ENCODE measurements at places on chromosomes 3 and 15.

DNA sequence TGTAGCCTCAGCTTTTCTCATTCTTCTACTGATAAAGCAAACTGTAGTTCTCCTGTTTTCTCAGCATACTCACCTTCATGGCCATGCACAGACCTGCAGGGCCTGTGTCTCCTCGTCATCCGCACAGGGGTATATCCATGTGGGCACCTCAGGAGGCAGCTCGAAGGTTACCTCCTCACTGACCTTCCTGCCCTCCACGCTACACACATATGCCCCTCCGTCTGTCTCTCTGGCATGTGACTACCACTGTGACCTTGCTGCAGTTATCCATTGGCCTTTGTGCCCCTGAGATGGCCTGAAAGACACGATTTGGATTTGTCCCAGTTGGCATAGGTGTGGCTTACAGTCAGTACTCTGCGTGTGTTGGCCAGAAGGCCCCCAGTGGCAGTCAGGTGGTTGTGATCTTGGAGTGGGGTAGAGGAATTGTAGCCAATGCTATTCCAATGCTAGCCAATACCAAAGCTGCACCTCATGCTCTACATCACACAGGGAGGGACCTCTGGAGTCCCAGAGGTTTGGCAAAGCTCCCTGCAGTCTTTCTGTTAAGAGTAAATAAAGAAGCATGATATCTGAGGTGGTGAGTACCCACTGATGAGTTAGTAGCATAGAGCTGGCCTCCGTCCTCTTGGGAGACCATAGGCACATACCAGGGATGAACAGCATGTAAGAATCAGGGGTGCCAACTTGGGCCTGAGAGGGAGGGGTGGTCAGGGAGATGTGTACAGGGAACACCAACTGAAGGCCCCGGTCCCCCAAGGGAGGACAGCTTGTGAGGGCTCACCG is 143.4 kb downstream of the EEFSEC start:
- DNase-seq, result no peak

DNA sequence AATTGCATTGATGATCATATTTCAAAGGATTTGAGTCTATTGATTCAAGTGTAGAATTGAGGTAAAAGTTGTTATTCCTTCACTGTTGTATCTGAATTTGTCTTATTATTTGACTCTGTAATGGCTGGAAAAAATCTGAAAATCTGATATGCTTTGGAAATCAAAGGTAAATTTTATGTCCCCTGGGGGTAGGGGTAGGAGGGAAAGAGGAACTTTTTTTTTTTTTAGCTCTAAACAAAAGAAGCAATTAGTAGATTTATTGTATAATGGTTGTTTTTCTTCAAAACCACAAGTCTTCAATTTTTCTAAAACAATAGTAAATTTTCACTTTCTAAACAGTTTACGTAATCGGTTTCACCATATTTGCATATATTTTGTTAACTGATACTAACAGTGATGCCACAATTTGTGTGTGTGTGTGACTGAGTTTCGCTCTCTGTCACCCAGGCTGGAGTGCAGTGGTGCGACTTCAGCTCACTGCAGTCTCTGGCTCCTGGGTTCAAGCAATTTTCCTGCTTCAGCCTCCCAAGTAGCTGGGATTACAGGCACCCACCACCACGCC is 91.7 kb upstream of the GOLGA6L4 start:
- DNase-seq, result no peak

- DNase-seq, result no peak
Observed at GRCh38 chr15:83290236-83290635, 5.8 kb upstream of the BNC1 start.

DNA sequence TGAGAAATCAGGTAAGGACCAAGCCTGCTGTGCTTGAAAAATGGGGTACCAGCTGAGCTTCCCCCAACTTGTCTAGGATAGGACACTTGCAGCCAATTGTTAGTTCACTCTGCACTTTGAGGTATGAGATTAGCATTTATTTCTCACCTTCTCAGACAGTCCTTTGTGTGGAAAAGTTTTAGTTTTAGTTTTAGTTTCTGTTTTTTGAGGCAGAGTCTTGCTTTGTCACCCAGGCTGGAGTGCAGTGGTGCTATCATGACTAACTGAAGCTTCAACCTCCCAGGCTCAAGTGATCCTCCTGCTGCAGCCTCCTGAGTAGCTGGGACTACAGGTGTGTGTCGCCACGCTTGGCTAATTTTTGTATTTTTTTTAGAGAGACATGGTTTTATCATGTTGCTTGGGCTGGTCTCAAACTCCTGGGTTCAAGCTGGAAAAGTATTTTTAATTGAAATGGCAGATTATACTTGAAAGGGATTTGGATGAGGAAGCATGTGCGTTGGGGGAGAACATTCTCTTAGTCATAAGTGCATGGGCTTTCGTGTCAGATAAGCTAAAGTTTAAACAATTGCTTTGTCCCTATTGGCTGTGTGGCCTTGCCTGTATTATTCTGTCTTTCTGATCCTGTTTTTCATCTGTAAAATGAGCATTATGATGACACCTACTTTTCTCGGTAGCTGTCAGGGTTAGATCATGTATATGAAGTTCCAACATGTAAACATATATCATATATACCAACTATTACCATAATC is 25.2 kb upstream of the CCK start:
- DNase-seq, result peak; percentile 1

- no peak for DNase-seq
Observed at GRCh38 chr15:32060706-32061105, 30.4 kb downstream of the CHRNA7 start.

DNA sequence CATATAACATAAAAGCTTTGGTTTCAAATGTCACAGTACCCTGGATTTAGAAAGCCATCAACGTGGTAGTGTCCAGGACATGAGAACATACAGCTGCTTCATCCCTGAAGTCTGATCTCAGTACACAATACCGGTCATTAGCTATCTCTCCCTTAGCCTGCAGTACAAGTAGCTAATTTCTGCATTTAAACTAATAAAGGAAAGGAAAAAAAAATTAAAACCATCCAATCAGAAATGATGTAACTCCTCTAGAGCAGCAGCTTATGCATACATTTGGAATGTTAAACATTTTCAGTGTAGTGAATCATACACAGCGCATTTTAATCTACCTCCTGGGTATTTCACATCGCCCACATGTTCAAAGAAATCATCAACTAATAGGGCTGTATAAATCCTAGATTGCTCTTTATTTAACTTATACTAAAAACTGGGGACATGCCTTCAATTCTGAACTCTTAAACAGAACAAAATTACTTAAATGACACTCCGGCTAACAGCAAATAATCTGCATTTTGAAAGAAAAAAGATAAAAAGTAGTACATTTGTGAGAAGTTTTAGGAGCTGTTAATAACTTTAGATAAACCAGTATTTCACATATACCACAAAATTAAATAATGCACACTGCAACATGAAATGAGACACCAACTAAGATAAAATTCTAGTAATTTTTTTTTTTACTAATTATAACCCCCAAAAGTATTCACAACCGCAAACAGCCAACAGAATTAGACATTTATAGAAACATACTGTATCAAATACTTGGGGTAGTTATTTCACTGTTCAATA is 3.7 kb downstream of the IGF2BP2 start:
- no peak for DNase-seq

DNA sequence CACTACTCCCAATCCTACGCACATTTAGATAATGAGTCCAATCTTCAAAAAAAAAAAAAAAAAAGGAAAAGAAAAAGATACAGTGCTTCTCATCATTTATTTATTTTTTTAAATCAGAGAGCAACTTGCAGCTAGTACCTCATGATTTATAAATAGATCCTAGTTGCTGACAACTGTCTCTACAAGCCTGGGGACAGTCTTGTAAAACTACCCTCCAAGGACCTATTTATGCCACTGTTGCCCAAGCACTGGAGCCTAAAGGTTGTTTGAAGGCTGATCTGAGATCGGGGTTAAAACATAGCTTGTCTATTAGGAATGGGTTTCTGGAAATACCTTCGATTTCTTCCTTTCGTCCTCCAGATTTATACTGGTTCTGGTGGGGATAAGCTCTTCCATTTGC is 14.7 kb downstream of the GABRR3 start:
- DNase-seq, result no peak

- DNase-seq, result no peak
Observed at GRCh38 chr3:23991683-23992628, 46.9 kb downstream of the NR1D2 start.

DNA sequence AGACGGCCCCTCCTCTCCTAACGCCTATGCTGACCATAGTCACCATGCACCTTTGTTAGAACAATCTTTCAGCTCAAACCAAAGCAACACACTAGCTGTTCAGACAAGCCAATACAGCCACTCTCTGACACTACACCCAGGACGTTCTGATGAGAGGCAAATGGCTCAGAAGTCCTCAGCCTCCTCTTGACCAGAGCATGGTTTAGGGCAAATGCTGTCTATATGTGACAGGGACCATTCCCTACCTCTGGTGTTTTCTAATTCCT is 264.8 kb upstream of the HES1 start:
- DNase-seq, result no peak

DNA sequence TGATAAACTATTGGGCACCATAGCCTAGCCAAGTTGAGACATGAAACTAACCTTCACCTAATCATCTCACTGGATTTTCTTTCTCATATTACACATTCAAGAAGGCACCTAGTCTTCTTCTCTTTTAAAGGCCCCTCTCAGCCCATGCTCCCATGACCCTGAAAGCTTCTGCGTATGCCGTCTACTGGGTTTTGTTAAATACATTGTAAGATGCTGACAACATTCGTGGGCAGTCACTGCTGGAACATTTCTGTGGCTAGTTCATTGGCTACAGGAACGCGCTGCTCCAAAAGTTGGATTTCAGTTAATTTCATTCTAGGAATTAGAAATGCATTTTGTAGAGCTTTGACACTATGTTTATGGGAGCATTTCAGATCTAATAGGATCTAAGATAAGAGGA is 52.3 kb upstream of the CHD2 start:
- no peak for DNase-seq

DNA sequence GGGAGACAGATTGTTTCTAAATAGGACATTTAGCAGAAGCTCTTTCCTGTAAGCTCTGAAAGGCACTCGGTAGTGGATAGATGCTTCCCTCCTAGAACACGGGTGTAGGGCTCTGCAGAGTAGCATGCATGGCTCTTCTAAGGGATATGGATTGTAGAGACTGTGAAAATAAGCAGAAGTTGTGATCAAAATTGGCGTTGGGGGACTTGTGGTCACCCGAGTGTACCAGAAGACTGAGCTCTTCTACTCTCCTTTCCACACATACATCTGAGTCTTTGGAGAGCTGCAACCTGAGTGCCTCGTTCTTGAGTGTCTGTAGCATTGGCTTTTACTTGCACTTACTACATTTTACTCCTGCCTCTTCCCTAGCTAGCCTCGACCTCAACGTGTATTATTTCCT is 197.7 kb downstream of the LPP start:
- DNase-seq, result no peak

DNA sequence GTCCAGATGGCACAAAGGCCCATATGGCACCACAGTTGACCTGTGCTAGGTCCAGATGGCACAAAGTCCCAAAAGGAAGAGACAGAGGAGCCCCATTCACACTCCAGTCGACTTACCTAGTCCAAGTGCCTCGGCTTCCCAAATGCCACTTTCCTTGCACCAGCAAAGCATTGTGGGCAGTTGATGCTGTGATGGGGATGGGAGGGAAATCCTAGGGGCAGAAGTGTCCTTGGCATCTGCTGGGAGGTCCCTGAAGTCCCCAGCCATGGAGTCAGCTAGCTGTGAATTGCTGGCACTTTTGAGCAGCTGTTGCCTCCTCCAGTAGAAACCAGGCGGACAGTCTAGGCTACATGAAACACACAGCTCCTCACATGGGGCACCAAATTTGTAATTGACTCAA is 60.3 kb upstream of the SIAH2 start:
- no peak for DNase-seq

- peak; percentile 2 for DNase-seq
Observed at GRCh38 chr3:190224863-190225692, 97.2 kb downstream of the CLDN1 start.

GRCh38 chr15:42375941-42376340 is 16.6 kb downstream of the CAPN3 start:
- DNase-seq, result no peak

- no peak for DNase-seq
Observed at GRCh38 chr15:49179433-49180190, 9.6 kb downstream of the GALK2 start.

DNA sequence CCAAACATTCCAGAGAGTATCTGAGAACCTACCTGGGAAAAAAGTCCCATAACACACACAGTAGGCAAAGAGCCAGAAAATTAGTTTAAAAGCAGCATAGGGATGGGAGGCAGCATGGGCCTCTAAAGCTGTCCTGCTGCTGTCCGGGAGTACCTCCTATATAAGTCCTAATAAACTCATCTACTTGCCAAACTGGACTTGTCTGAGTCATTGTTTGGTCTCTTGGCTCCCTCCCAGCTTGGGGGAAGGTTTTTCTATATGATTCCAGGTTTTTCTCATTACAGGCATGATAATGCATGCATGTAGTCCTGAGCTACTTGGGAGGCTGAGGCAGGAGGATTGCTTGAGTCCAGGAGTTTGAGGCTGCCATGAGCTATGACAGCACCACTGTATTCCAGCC is 17.5 kb upstream of the HACD2 start:
- no peak for DNase-seq

GRCh38 chr15:59153466-59153865 is 48.5 kb downstream of the CCNB2 start:
- no peak for DNase-seq

GRCh38 chr15:75761446-75762356 is 49.1 kb upstream of the CSPG4 start:
- DNase-seq, result no peak

DNA sequence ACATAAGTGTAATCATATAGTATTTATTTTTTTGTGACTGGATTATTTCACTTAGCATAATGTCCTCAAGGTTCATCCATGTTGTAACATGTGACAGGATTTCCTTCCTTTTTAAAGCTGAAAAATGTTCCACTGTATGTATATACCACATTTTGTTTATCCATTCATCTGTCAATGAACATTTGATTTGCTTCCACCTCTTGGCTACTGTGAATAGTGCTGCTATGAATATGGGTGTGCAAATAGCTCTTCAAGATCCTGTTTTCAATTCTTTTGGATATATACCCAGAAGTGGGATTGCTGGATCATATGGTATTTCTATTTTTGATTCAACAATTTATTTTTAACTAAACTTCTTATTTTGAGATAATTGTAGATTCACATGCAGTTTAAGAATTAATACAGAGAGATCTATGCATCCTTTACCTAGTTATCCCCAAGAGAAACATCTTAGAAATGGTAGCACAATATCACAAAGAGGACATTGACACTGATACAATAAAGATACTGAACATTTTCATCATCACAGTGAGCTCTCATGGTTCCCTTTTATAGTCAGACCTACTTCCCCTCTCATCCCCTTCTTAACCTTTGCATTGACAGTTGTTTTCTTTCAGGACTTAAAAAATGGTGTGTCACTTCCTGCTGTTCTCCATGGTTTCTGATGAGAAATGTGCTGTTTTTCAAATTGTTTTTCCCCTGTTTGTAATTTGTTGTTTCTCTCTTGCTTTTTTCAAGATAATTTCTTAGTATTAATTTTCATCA is 90.1 kb downstream of the SATB1 start:
- DNase-seq, result no peak

GRCh38 chr3:118931996-118932395 is 102.7 kb downstream of the IGSF11 start:
- DNase-seq, result no peak

GRCh38 chr15:70560617-70561328 is 202.6 kb downstream of the UACA start:
- no peak for DNase-seq
